AG08396 (cell line): ENCODE measurements at places on chromosomes 5 and 9.

DNA sequence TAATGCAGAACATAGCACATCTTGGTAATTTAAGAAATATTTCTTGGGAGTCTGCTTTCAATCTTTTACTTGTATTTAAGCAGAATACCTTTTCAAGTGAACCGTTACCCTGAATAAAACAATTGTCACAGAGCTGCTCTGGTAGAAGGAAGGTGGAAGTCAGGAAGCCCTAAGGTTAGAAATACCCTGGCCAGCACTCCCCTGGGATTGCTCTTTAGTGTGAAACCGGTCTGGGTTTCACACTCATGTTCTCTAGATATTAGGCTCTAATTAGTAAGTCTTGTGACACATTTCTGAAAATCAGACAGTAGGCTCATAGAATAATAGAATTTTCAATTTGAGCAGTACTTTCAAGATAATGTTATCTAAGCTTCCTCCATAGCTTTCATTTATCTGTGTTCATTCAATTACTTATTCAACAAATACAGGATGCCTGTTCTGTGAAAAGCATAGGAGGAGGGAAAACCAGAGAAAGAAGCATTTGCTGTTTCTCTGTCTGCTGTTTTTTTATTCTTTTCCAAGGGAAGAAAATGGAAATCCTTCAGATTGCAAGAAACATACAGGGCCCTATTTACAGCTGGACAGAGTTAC lies 825.5 kb downstream of the TLR4 start:
- DNase-seq, result no peak

- no peak for DNase-seq
Measured at GRCh38 chr5:57186194-57186593, 12.3 kb downstream of the GPBP1 start.

- DNase-seq, result no peak
Measured at GRCh38 chr5:159639590-159639989, 276.7 kb upstream of the ADRA1B start.

DNA sequence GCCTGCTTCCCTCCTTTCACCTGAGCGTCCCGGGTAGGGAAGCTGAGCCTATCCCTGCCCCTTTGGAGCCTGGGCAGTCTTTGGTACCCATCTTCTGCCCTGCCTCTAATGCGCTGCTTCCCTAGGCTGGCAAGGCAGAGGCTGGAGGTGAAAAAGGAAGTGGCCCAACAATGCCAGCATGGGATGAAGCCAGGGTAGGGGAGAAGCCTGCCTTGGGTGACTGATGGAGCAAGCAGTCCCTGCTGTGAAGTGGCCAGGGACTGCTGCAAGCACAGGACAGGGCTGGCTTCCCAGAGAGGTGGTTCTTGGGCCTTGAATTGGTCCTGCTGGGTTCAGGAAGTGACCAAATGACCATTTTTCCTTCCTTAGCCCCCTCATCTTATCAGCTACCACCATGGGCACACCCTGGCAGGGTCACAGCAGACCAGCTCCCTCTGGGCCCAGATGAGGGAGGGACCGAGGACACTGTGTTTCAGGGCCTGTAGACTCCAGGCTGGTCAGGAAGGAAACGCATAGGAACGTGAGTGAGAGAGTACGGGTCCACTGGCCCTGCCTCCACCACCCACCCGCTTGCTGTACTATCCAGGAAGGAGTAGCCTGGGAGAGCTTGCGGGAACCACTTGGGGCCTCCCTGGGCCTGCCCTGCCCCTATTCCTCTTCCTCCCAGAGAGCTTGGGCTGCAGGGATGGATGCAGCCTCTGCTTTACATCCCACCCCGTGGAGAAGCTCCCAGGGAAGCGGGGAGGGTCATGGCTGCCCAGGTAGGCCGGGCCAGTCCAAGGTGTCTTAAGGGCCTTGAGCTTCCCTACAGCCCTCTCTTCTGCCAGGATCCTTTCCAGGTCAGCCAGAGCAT lies 102.6 kb downstream of the DAB2IP start:
- DNase-seq, result no peak

- no peak for DNase-seq
Measured at GRCh38 chr5:66674802-66675201, 78.6 kb downstream of the MAST4 start.

DNA sequence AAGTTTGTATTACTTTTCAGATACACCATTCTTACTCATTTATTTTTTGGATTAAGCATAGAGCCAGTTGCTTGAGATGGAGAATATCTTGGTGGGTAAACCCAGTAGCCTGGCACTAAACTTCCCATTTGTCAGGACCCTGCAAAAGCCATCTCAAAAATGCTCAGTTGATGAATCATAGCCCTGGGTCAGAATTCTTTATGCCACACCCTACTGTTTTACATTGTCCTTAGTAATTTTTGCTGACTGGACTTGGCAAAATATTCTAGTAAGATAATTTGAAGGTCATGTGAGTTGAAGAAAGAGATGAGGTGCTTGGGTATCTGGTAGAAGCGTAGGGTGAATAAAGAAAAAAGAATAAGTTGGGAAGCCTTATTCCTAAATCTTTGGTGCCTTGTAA lies 50.7 kb downstream of the C7 start:
- no peak for DNase-seq

DNA sequence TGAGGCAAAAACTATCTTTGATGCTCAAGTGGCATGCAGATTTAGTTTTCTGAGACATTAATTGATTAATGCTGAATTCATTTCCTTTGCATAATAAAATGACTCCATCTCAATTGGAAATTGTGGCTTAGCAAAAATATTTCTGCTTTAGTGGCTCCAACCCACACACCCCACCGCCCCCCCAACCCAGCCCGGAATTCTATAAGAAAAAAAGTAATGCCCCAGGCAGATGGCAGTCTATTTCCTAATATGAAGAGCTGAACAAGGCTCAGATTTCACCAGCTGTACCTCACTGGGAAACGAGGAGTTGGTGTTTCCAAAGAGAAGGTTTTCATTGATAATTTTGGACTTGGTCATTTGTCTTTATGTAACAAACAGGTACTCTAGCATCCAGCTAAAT lies 182.1 kb downstream of the FBN2 start:
- DNase-seq, result no peak

- no peak for DNase-seq
Measured at GRCh38 chr5:158390577-158390976, 531.6 kb upstream of the CLINT1 start.

DNA sequence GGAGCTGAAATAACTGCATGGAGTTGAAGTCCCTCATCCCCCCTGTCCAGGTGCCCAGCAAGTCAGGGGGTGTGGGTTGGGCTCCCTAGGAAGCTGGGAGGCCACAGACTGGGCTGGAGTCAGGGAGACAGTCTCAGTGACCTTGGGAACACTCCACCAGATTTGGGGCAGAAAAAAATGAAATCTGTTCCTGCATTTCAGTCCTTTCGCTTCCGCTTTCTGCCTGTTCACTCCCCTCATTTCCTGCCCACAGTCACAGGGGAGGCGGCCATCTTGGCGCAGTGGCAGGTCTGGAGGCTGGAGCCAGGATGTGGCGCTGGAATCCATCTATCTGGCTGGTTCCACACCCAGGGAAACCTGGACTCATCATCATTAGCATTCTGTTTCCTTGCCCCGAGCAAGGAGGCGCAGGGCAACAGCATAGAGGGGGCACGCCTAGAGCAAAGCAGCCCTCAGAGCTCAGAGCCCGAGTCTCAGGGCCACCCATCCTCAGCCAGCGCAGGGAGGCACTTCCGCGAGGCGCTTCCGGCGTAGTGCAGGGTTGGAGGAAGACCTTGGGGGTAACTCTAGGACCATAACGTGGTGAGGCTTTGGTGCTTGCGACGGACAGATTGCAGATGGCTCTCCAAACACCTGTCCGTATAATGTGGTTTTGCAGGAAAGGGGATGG lies 86.2 kb upstream of the HSPA9 start:
- DNase-seq, result no peak

DNA sequence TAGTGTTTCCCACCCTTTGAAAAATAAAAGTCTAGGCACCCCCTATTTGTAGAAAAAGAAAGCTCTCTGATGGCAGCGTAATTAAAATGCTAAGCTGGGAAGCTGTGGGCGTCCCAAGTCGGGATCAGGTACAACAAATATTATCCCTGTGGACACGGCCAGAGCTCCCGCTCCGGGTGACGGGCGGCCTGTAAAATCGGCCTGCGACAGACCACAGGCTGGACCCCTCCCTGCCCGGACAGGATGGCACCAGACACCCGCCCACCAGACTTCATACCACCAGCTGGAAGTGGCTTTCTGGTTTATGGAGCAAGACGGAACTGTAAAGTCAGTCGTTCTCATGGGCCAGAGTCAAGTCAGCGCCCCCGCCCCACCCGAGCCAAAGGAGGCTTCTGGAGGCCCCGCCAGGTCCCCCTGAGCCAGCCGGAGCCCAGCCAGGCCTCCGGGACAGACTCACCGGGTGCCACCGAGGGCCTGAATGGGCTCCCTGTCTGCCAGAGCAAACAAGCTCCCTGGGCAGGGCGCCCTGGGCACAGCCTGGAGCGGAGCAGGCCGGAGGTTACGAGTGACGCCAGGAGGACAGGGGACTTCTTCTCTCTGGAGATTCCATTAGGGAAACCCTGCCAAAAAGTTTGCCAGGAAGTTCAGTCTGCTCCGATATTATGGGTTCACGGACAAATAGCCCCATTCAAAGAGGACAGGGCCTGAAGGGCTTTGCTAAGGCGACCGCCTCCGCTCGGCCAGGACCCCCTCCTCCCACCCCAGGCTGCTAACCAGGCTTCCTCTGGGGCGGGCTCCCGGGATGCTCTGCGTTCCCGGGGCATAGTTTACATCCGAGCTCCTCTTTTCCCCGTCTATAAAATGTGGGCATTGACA lies 173.7 kb downstream of the ERCC6L2 start:
- DNase-seq, result no peak

GRCh38 chr9:78314550-78314949 lies 17.6 kb downstream of the PSAT1 start:
- no peak for DNase-seq

DNA sequence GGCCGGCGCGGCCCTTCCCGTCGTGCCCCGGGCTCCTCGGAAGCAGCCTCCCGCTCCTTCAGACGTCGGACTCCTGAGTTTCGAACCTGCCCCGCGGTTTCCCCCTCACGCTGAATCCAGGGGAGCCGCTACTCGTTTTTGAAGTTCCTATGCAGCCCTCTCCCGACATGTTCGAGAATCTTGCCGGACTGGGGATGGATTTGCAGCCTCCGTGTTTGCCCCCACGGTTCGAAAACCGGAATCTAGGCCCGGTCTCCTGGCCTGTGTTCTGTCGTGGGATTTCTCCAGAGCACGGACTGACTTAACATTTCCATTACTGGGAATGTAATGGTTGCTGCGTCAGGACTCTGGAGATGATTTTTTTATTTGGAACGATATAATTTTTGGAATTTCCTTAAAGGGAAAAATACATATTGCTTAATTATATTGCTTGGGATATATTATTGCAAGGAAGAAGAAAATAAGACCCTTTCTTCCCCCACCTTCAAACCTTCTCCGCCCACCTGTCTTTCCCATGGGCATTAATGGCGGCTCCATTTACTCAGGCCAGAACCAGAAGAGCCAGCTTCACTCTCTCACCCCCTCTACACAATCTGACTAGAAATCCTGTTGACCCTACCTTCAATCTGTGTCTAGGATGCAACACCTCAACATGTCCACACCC lies 8.5 kb upstream of the MGAT1 start:
- peak; percentile 52 for DNase-seq

- no peak for DNase-seq
Measured at GRCh38 chr9:2390028-2390427, 231.6 kb upstream of the VLDLR start.

DNA sequence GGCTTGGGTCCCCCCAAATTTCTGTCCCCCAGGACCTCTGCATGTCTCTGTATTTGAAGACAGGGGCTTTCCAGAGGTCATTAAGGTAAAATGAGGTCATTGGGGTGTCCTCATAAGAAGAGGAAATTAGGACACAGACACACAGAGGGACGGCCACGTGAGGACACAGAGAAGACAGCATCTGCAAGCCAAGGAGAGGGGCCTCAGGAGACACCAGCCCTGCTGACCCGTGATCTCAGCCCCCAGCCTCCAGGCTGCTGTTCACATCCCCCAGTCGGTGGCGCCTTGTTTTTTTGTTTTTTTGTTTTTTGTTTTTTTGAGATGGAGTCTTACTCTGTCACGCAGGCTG lies 1.2 kb upstream of the CCDC183 start:
- DNase-seq, result no peak

- DNase-seq, result no peak
Measured at GRCh38 chr5:80703747-80704146, 49.0 kb upstream of the DHFR start.

DNA sequence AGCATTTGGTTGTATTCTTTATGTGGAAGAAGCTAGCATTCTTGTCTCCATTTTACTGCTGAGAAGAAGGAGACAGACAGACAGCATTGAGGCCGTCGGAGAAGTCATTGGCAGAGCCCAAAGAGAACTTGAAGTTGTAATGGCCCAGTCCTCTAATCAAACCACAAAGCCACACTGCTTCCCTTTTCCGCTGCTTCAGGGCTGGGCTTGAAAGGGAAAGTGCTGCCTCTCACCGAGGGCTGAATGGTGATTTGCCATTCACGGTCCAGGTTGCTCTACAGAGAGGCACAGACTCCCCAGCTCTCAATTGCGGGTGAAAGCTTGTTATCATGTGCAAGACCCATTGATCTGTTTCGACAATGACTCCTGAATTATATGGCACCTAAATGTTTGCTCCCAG lies 25.6 kb upstream of the POU4F3 start:
- no peak for DNase-seq

DNA sequence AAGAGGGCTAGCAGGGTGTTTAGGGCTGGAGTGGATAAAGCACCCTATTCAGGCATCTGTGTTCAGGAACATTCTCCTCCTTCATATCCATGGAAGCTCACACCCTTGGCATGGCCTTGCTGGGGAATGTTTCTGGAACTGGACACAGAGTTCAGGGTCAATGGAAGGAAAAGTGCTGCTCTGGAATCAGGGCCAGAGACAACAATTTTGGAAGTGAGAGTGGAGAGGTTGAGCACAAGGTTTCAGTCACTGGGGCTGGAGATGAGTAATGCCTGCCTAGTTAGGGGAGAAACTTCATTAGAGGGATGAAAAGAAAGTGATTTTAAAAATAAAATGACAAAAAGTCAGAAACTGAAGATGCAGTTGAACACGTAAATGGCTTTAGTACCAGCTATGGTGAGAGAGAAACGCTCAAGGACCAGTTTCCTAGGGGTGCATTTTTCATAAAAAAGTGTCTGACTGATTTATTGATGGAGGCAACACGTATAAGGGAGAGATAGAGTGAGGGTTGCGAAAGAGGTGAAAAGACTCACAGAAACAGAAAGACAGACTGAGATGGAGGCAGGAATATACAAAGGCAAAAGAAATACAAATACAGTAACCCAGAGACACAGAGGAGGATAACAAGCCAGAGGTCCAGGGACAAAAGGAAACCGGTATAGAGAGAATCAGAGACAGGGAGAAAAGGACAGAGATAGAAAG lies 8.0 kb upstream of the TNFSF15 start:
- no peak for DNase-seq
